CD8-positive, alpha-beta T cell (primary cell): ENCODE measurements at places on chromosomes 12 and 14. TPM values are rescaled to one million over a fixed set of nuclear protein-coding genes. Genes with fewer than 3 reads are reported as not detected.

DNA sequence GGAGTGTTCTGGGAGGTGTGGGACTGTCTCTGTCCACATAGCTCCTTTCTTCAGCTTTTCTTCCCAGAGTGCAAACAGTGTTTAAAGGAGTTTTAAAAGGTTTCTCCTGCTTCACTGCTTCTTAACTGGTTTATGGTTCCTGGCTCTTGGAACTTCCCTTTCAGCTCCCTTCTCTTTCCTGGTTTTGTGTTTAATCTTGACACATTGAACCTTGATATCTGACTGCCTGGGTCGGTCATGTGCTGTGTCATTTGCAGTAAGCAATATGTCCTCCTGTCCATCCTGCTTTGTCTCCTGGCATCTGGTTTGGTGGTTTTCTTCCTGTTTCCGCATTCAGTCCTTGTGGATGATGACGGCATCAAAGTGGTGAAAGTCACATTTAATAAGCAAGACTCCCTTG lies 2.2 kb downstream of the TMEM106C start:
- no peak for DNase-seq

- DNase-seq = no peak
Measured at GRCh38 chr12:3145033-3145432, 67.9 kb downstream of the TSPAN9 start.

DNA sequence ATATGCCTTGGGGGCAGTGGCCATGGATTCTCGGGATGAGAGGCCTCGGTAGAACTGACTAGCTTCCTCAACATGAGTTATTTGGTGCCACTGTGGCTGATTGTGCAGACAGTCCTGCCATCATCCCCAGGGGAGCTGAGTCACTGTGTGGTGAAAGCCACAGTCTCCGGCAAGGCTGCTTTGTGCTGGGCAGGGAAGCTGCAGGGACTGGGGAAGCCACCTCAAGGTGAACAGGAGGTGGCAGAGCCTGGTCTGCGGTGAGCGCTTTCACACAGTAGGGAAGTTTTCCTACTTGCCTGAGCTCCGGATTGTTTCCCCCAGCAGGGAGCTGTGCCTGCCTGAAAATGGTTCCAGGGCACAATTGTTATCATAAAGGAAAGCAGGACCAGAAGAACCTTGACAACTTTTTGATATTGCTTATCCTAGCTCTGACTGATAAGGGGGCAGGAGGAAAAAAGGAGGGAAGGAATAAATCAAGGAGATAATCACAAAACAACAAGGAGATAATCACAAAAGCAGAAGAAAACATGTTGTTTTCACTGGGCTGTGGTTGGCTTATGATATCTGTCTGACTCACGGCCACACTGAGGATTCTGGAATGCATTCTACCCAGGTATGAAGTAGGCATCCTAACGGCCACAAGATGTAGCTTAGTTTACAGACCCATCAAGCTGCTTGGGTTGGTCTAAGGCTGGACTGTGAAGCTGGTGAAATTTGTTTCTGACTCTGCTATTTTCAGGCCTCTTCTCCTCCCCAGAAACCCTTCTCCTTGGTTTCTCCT lies 32.2 kb upstream of the GNG2 start:
- peak; percentile 55 for DNase-seq

GRCh38 chr12:68675101-68675842 lies 11.5 kb upstream of the NUP107 start:
- peak; percentile 69 for DNase-seq

GRCh38 chr12:104672501-104673265 lies 215.9 kb downstream of the CHST11 start:
- DNase-seq = no peak

Gene B3GNT4
- not detected for total RNA-seq

DNA sequence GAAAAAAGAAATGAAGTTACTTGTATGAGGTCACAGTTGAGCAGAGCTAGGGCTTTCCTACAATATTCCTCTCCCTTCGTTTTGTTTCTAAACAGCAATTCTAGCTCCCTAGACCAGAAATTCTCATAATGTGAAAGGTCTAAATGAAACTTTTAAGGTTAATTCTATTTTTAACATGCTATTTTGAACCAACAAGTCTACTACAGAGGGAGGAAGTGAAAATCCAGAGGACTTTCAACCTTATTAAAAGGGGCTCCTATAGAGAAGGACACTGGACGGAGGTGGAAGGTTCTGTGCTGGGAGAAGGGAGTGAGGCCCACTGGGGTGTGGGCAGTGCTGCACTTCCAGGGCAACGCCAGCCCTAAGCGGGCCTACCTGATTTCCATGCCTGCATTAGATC lies 13.4 kb downstream of the GSG1 start:
- DNase-seq = no peak

Gene ALX1
- total RNA-seq = not detected

DNA sequence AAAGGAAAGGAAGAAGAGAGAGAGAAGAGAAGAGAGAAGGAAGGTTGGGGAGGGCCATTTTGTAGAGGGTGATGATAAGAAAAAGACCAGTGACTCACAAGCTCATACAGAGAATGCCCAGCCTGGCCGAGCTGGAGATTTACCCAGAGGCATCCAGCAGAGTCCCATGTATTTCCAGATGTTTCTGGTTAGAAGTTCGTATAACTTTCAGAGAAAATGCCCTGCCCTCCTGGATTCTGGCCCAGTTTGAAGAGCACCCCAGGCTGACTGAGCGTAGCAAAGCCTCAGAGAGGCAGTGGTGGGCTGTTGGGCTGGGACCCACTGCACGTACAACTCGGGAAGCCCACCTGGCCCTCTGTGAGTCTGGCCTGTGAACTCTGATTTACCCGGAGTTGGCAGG lies 221.8 kb downstream of the SLC41A2 start:
- DNase-seq = no peak

DNA sequence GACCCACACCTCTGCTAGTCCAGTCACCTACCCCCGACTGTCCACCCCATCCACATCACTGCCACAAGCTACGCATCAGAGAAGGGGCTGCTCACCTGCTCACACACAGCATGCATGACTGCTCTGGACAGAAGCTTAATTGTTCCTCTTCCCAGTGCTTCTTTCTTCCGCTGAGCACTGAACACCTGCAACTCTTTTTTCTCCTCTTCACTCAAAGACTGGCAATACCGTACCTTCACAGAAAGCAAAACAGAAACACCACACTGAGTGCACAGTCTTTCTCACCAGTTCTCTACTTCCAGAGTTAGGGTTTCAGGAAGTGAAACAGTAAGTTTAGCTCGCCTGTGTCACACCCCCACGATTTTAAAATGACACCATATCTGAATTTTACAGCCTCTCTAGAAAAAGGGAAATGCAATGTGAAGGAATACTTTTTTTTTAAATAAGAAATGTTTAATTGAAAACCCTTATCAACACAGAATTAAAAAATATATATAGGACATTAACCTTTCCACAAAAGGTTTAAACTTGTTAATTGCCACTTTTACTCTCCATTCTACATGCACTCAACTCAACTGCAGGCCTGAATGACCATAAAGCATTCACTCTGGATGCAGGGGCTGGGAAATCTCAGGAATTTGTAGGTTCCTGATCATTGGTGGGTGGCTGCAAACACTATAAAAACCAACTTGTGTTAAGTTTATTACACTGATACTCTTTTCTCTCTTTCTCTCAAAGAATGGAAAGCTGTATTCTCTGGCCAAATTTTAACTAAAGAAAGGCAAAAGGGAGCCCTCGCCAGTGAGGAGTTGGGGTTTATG lies 120.0 kb downstream of the PRICKLE1 start:
- DNase-seq = no peak

Gene COX8C
- not detected for total RNA-seq

GRCh38 chr12:8590842-8591545 lies 21.7 kb downstream of the AICDA start:
- no peak for DNase-seq

- DNase-seq = no peak
Measured at GRCh38 chr12:87943762-87944161, 85.4 kb downstream of the C12orf50 start.

Gene ZNF891
- 4.5 TPM for total RNA-seq

DNA sequence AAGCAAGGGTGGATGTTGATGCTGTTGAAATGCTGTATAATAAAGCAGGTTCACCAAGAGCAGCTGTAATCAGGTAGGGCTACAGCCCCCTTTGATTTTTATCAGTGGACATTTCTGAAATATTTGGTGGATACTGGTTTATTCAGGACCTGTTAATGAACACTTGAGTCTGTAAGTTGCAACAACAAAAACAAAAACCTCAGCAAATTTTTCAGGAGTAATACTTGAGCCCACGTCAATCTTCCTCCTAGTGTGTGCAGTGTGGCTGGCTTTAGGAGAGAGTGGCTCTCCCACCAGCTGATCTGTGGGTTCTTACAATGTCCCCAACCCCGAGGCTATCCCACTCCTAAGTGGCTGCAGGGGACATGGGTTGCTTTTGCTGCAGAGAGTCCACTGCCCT lies 347.8 kb downstream of the GLT1D1 start:
- no peak for DNase-seq

DNA sequence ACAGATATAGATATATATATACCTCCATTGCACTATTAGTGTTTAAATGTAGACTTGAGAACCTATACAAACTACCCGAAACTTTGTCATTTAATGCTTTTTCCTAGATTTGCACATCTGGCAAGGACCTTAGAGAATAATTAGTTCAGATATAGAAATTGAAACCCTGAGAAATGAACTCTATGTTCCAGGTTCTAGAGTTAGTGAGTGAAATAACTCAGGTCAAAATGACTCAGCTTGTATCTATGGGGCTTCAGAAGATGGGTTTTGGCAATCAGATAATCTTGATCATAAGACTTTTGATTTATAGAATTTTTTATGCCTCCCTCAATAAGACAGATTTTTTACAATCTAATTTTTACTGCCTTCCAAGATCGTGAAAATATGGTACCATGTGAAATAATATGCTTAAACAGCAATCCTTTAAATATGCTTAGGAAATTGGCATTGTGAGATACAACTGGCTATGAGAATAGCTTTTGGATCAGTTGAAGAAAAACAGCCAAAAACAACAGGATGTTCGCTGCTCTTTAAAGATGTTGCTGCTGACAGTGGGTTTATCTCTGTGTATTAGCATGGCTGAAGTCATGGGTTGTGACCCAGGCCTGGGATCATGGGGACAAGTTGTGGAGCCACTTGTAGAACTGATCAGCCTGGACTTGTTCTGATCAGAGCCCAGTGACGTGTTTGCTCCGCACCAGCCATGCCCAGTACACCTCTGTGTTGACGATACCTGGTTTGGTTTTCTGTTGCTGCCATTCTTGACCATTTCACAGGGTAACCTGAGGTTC lies 63.6 kb downstream of the TTLL5 start:
- no peak for DNase-seq

Gene PPP1R3E
- total RNA-seq = 33.8 TPM

Gene OASL
- 34.5 TPM for total RNA-seq

Gene TRIM9
- total RNA-seq = 0.64 TPM

Gene ACVRL1
- total RNA-seq = not detected

DNA sequence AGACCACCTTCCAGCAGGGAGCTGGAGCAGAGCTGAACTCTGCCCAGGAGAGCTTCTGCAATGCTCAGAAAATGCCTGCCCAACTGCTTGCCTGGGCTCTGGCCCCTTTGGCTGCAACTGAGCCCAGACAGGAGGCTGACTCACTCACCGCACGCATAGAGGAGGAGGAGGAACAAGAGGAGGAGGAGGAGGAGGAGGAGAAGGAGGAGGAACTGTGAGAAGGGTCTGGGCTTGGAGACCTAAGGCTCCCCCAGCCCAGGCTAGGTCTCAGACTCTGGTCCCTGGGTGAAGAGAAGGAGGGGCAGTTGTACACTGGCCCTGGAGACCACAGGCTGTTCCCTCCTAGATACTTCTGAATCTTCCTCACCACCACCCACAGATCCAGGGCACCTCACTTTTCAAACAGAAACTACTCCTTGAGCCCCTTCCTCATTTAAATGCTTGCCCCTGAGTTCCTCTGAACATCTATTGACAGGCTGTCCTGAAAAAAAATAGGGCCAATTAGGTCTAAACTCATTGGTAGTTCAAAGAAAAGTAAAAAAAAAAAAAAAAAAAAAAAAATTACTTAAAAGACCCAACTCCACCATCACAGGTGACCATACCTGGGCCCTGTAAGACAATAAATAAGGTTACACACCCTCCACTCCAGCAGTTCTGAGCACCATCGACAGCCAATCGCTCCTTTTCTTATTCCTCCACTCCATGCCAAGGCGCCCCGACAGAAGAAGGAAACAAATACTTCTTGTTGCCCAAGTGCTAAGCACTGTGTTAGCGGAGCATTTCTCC lies 674 bp downstream of the VDR start:
- DNase-seq = no peak

DNA sequence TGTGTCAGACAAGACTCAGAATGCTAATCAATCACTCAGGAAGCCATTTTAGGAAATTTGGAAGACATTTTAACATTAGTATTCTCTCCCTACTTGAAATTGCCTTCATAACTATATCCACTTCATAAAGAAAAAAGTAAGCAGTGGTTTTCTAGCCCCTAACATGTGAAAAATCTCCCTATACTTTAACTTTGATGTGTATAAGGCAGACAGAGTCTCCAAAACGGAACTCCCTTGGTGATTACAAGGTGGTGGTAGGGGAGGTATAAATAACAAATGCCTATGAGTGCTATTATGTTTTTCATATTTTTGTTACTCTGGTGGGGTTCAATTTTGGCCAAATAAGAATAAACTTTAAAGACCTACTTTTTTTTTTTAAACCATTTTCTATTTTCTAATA lies 300.3 kb downstream of the BTG1 start:
- DNase-seq = no peak
